ENCODE measurements at places on chromosomes 12 and 14. TPM values are rescaled to one million over a fixed set of nuclear protein-coding genes. Genes with fewer than 3 reads are reported as not detected.

DNA sequence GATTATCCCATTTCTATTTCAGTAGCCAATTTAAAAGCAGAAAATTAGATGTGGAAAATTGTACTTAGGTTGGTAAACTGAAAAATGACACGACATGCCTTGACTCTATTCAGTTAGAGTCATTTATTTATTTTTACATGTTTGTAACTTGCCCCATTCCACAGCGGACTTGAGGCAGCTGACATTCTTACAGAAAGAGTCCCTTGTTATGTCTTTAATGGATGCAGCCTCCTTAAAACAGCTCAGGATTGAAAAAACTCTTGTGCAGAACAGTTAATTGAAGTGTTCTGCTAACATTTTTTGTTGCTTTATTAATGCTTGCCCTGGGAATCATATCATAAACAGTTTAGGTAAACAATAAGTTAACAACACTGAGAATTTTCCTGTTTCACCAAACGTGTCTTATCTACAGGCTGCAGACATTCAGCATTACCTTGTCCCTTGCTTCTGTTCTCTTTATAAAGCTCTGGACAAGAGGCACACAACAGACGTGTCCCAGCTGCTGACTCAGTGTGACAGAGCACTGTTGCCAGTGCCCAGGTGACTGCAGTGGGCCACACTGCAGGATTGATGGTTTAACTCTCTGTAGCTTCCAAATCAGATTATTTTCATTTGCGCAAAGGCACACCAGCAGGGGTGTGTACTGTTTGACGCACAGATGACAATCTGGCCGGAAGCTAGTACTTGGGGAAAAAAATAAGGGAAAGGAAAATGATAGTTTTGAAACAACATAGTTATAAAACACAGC lies 101.6 kb downstream of the PELI2 start:
- H3K36me3 ChIP-seq: no peaks in the 10 kb centered on the region
- H3K27me3 ChIP-seq: no peaks in the 10 kb centered on the region
- H3K4me1 ChIP-seq: peaks cover 74% of the 10 kb centered on the region
- H3K4me3 ChIP-seq: no peak overlapping the region
- no peak for DNase-seq

GRCh38 chr12:111089616-111090015 lies 169.2 kb upstream of the MYL2 start:
- H3K4me3 ChIP-seq: no peak overlapping the region
- DNase-seq: no peak
- no peaks in the 10 kb centered on the region for H3K4me1 ChIP-seq
- no peak overlapping the region for H3K27ac ChIP-seq
- H3K27me3 ChIP-seq: no peaks in the 10 kb centered on the region

Gene SLC11A2
- total RNA-seq: 31.9 TPM

DNA sequence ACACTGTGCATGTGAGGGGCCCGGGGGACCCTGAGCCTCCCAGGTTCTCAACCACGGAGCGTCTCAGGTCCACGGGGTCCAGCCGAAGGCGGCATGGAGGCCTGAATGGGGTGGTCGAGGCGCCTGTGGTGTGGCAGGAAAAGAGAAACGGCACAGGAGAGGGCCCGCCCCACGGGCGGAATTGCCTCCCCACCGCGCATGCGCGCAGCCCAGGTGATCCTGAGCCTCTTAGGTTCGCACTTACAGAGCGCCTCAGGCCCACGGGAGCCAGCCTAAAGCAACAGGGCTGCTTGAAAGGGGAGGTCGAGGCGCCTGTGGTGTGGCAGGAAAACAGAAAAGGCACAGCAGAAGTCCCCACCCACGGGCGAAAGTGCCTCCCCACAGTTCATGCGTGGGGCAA lies 311.0 kb downstream of the ALG10 start:
- H3K4me1 ChIP-seq: no peaks in the 10 kb centered on the region
- DNase-seq: no peak
- H3K27me3 ChIP-seq: no peaks in the 10 kb centered on the region
- no peaks in the 10 kb centered on the region for H3K36me3 ChIP-seq

DNA sequence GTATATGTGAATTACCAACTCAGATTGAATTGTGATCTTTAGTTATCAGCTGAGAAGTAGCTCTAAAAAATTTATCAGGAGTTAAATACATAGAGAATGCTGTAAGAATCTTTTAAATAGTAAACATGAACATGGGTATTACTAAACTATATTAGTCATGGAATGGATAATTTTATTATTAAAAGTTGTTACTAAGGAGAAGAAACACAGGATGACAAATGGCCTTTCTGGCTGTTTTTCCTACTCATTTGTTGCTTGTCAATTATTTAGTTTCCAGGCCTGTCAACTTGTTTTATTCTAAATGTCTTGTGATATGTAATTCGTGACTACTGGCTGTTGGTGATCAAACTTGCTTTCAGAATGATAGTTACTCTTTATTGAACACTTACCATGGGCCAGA lies 58.7 kb downstream of the KTN1 start:
- no peaks in the 10 kb centered on the region for H3K27me3 ChIP-seq
- DNase-seq: no peak
- no peak overlapping the region for H3K4me3 ChIP-seq

GRCh38 chr14:90604356-90604755 lies 207.5 kb downstream of the CALM1 start:
- H3K27ac ChIP-seq: no peak overlapping the region

Gene AHNAK2
- 177 TPM for total RNA-seq
